Stimulated activated CD8-positive, alpha-beta memory T cell treated with anti-CD3 and anti-CD28 coated beads, Interleukin-15, amount 100 ng/mL, for 4 hours (primary cell): ENCODE measurements at places on chromosomes 3 and 15.

DNA sequence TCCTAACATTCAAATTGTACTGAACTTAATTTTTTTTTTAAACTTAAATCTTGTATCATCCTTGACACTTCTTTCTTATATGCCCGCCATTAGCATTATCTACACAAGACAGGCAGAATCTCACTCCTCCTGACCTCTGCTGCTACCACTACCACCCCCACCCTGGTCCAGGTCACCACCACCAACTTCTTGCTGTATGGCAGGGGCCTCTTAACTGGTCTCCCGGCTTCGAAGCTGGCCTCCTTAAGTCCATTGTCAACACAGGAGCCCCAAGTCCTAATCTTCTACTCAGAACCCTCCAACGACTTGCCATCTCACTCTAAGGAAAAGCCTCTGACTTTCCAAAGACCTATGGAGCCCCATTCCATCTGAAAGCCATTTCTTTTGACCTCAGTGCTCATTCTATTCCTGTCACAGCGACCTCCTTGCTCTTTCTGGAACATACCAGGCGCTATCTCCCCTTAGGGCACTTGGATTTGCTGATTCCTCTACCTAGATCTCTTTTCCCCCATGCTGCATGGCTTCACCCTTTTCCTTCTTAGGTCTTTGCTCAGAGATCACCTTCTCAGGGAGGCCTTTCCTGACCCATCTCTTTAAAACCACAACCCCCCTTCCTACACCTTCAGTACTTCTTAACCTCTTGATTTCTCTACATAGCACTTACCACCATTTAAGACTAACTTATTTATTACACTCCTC, 2.6 kb downstream of the PRC1 start:
- no peak for DNase-seq

DNA sequence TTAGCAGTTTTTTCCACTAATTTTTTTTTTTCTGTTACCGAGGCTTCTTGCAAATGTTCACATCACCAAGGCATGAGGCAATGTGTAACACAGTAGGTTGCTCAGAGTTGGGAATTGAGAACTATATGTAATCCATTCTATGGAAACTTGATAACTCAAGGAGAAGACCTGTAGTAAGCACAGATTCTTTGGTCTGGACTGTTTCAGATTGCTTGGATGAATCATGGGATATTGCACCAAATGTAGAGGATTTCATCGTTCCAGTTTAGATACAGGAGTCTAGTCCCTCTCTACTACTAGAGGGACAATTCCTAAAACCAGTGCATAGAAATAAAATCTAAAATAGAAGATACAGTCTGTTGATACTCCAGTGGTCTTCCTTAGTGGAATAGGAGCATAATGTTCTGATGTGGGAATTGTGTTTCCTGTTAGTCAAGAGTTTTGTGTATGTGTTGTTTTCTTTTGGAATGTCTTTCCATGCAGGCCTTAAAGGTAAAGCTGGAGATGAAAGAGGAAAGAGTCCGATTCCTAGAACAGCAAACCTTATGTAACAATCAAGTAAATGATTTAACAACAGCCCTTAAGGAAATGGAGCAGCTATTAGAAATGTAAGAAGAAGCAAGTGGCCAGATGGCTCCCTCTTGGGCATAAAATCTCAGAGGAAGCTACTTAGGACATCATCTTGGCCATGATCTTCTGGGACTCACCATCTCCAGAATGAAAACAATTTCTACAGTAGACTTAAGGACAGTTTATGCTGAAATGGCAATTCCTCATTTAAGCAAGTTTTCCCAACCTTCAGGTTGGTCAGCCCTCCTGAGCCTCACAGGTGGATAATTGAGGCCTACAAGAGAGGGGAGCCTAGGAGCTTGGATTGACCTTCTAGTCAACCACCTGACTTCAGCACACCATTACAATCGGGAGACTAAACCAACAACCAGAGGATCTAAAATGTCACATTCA, 10.7 kb downstream of the KNSTRN start:
- DNase-seq: no peak

- DNase-seq: no peak
These were observed 44.7 kb downstream of the CEP152 start for GRCh38 chr15:48766196-48766595.

- DNase-seq: no peak
These were observed 19.6 kb downstream of the LRRC49 start for GRCh38 chr15:70912187-70912586.
